ENCODE measurements at places on chromosomes 6 and 20. TPM values are rescaled to one million over a fixed set of nuclear protein-coding genes. Genes with fewer than 3 reads are reported as not detected.

DUSP15 gene
- not detected for total RNA-seq

DNA sequence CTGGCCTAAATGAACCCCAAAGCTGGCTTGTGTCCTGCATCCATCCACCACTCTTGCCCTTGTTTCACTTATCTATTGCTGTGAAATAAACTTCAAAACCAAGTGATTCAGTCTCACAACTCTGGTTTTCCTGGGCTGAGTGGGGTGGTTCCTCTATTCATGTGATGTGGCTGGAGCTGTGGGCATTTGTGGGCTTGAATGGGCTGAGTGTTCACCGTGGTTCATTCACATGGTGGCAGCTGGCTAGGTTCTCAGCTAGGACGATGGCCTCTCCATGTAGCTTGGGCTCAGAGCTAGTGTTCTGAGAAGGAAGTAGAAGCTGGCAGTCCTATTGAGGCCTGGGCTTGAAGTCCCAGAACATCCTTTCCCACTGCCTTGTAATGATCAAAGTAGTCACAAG, 30.4 kb downstream of the FKBP1A start:
- no peak for DNase-seq

CITED2 gene
- 14.5 TPM for total RNA-seq

DNA sequence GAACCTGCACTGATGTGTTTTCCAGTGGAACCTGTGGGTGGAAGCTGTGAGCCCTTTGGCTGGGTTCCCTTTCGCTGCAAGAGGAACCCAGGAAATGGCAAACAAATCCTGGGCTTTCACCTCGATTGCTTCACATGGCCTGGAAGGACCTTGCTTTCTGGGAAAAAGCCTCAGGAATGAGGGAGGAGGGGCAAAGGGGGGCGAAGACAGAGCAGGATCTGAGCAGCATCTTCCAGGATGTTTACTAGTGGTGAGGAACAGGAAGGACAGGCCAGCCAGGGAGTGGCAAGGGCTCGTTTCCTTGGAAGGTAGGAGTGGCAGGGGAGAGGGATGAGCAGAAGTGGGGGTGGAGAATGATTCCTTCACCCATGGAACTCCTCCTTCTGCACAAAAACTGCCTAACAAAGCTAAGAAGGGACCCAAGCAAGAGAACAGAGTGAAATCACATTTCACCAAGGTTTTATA, 5.9 kb downstream of the SLC2A10 start:
- DNase-seq, result no peak

QKI gene
- 61.8 TPM for total RNA-seq

OR2B6 gene
- not detected for total RNA-seq

- no peak for DNase-seq
Observed at GRCh38 chr6:159879856-159880255, 10.9 kb upstream of the MAS1 start.

- peak; percentile 80 for DNase-seq
Observed at GRCh38 chr6:36120979-36121786, 9.1 kb upstream of the MAPK13 start.

- DNase-seq, result no peak
Observed at GRCh38 chr6:150347845-150348244, 21.0 kb upstream of the IYD start.

DNA sequence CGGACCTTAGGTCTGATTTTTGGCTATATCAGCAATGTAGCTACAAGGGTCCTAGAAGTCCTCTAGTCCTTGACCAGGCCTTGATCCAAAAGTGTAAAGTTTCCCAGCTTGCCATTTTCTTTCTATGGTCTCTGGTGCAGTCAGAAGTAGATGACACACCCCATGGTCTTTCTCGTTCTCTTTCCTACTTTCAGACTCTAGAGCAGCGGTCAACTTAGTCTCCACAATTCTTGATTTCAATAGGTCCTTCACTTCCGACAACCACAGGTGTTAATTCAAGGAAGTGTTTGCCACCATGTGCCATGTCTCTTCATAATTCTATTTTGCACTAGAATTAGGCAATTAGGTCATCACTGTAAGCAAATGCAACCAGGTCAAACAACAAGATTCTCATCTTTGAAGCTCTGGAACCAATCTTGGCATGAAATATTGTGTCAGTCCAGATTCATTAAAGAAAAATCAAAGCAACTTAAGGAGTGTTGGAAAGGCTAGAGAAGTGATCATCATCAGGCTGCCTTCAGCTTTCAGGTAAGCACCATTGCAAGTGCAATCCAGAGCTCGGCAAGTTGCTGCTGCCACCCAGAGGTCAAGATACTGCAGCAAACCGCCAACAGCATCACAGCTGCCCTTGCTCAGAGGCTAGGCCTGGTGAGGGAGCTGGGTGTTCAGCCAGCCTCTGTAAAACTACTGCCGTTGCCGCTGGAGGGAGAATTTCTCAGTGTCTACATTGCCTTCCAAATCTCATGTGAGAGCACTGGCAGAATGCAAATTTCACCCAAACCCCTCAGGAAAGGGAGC, 5.6 kb upstream of the SYNE1 start:
- DNase-seq, result peak; percentile 20

GRCh38 chr6:30041821-30042220, 19.2 kb upstream of the POLR1H start:
- no peak for DNase-seq

- DNase-seq, result no peak
Observed at GRCh38 chr6:15401120-15401519, 155.3 kb downstream of the JARID2 start.

GRCh38 chr6:140134224-140134623, 759.8 kb upstream of the CITED2 start:
- DNase-seq, result no peak

CRISP2 gene
- not detected for total RNA-seq

- DNase-seq, result peak; percentile 45
Observed at GRCh38 chr20:63536997-63537524, at the start of gene PTK6. Gene PTK6 (minus strand): TSS chr20:63537376. CDS start chr20:63537314, 62 bp downstream.

- DNase-seq, result no peak
Observed at GRCh38 chr20:18055261-18055660, 2.5 kb downstream of the OVOL2 start.

DNA sequence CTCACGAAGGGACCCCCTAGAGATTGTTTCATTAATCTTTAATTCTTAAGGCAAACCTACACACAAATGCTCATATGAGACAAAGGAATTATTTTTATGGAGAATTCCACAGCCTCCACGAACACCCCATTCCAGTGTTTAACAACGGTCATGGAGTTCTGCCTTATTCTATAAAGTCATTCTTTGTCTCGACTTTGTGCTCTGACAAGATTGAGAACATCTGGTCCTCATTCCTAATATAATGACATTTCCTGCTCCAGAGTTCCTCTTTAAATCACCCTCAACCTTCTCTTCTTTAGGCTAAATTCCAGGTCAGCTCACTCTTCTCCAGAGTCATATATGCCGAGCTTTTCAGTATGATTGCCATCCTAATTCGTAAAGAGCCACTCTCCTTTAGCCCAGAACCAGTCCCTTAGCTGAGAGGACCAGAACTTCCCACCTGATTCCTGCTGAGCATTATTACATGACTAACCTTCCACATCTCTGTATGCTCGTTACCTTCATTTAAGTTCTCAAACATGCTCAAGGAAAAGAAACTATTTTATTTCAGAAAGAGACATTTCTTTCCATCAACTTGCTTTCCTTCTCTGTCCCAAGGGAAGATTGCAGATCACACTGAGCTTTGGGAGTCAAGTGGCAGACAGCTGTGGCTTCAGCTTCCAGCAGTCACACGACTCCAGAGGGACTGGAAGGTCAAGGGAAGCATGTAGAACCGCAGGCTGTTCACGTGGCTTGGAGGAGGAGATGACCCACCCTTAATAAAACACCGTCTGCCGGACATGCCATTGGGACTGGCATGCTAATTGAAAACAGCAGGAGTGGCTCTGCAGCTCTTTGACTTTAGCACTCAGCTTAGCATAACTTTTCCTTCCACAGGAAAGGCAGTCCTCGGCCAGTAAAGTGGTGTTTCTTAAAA, 467.1 kb upstream of the HSF2 start:
- DNase-seq, result no peak

GJE1 gene
- not detected for total RNA-seq

- DNase-seq, result no peak
Observed at GRCh38 chr6:19664878-19665612, 172.1 kb upstream of the ID4 start.

DNA sequence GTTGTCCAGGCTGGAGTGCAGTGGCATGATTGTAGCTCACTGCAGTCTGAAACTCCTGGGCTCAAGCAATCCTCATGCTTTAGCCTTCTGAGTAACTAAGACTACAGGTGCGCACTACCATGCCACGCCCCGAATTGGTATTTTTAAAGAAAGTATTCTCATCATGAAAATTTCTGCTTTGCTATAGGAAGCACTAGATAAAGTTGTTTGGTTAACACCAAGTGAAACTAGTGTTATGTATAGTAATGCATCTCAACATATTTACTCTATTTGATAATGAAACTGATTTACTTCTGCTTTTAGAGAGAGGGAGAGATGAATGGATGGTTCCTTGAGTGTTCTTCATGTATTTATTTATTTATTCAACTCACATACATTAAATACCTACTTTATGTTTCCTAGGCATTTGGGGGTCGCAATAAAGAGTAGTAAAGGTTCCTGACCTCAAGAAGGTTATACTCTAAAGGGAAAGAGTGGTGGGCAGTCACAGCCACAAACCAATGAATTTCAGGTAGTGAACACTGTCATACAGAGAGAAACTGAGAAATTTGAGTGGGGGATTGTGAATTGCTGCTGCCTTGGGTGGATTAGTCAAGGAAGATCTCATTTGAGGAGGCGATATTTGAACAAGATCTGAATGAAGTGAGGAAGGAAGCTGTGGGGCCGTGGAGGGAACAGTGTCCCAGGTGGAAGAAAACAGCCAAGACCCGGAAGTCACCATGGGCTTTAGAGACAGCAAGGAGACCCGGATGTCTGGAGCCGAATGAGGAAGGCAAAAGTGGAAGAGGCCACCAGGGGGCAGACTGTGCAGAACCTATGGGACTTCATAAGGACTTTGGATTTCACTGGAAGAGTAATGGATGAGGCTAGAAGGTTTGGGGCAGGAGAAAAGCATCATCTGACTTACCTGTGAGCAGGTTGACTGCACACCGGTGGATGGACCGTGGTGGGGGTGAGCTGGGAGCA, 185.6 kb downstream of the TSHZ2 start:
- DNase-seq, result no peak

DNA sequence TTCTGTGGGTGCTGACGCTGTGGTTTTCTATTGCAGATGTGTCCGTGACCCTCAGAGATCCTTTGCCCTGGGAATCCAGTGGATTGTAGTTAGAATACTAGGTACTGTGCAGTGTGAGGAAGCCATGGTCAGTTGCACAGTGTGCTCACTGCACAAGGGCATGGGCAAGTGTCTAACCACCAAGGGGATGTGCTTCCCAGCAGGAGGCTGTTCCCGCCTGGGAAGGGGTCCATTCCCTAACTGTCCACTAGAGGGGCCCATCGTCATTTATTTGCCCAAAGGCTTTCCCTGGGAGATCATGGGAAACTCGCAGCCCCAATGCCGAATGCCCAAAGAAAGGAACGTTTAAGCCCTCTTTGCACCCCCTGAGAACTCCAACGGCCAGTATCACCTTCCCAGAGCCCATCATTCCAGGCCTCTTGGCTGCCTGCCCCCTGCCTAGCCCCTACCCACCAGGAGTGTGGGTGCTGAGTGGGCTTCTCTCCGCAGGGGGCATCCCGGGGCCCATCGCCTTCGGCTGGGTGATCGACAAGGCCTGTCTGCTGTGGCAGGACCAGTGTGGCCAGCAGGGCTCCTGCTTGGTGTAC, 26.2 kb downstream of the SLCO4A1 start:
- peak; percentile 22 for DNase-seq

- no peak for DNase-seq
Observed at GRCh38 chr20:21714297-21715192, 9.1 kb downstream of the PAX1 start.

GRCh38 chr20:57660181-57660921, 40.1 kb upstream of the ZBP1 start:
- no peak for DNase-seq

DNA sequence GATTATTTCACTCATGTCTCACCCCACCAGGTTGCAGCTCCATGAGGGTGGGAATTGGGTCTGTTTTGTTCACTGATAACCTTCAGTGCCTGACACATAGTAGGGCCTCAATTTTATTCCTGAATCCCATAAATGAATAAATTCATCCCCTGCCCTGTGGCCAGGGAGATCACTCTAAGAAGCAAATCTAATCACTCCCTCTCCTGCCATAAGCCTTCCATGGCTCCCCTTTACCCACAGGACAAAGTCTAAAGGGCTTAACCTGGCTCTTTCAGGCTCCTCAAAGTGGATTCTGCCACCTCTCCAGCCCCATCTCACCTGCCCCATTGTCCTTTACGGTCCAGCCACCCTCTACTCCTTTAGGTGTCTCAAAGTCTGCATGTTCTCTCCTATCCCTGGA, 141.8 kb upstream of the PTPN1 start:
- no peak for DNase-seq

TUBB2B gene
- total RNA-seq, result 0.43 TPM

GRCh38 chr6:6893701-6894100, 214.1 kb upstream of the RREB1 start:
- no peak for DNase-seq

GRCh38 chr6:148888856-148889255, 142.0 kb downstream of the UST start:
- DNase-seq, result no peak

- DNase-seq, result no peak
Observed at GRCh38 chr6:96013531-96013930, 2.2 kb upstream of the FUT9 start.

GGT7 gene
- 22.4 TPM for total RNA-seq

GRCh38 chr20:33465481-33466302, 22.1 kb upstream of the SNTA1 start:
- no peak for DNase-seq

DNA sequence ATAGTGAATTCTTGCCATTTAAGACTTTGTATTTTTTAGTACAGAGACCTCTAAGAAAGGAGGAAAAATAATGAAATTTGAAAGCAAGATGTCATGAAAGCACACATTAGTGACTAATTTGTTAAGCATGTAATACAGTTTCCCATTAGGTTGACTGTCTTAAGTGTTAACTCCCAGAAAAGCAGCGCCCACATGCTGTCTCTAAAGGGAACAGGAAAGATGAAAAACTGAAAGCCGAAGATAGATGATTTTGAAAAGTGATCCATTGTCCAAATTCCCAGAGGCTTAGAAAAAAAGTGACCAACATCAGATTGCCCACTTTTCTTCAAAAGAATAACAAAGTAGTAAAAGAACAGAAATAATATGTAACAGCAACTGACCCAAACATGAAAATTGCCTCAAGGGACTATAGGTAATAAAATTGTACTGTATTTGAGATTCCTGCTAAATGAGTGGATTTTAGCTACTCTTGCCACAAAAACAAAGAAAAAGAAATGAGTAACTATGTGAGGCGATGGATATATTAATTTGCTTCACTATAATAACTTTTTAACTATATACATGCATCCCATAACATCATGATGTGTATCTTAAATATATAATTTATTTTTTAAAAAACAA, 83.2 kb upstream of the OGFRL1 start:
- DNase-seq, result no peak

DNA sequence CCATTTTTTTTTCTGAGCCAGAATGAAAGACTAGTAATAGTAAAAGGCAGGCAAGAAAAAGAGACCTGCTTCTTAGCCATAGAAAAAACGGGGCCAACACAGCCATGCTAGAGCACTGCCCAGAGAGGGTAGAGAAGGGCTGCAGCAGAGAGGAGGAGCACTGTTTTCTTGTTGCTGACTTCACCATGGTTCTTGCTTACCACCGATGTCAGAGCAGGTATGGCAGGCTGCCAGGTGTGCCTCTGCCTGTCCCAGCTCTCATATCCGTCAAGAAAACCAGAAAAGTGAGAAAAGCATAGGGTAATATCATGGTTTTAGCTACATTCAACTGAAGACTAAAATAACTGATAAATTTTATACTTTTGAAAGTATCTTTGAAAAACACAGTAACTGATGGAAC, 60.7 kb downstream of the DTNBP1 start:
- DNase-seq, result no peak
